ENCODE measurements at places on chromosomes 16 and 17.

- DNase-seq: no peak
Measured at GRCh38 chr16:13507530-13507929, 412.4 kb upstream of the ERCC4 start.

GRCh38 chr17:59491353-59492090 is 73.9 kb upstream of the DHX40 start:
- no peak for DNase-seq

DNA sequence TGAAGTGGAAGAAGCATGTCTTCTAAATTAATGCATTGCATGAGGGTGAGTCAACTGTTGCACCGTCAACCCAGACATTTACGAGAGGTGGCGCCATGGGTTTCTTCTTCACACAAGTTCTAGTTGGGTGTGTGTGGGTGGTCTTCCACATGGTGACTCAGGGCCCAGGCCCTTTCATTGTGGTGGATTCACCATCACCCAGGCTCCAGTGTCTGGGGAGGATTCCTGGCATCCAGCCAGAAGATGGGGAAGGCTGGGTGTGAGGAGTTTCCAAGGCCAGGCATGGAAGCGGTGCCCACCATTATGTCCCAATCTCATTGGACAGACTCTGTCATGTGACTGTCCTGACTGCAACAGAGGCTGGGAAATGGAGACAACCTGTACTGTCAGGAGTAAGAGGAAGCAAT is 21.4 kb upstream of the JPH3 start:
- DNase-seq: no peak

DNA sequence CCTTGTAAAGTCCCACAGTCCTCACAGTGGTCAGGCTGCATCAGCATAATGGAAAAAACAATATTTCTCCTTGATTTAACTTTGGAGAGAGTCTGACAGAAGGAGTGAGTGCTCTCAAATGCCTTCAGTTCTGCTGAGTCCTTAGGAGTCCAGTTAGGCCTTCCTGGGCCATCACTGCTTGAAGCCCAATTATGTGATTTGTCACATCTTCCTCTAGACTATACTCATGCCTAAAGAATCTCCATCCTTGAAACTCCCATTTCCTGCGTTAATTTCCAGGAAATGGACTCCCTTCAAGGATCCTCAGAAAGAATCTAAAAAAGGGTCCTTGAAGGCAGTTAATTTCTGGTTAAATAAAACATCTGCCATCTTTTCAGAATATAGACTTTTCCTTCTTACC is 52.8 kb downstream of the SLFN5 start:
- no peak for DNase-seq

DNA sequence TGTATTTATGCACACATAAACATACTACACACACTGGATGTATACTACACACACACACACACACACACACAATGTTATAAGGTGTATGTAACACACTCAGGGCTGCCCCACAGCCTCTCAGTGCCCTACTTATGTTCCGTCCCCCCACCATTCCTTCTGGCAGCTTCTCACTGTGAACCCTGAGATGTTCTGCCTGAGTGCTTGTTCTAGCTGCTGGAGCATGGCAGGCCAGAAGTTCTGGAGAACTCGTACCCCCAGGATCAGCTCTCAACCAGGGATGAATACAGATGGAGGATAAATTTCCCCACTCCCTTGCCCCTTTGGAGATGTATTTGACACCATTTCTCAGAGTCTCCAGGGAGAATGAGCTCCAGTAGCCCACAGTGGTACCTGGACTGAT is 76.4 kb downstream of the CDH13 start:
- no peak for DNase-seq

- no peak for DNase-seq
Measured at GRCh38 chr17:56289321-56289720, 136.0 kb downstream of the ANKFN1 start.

- DNase-seq: peak; percentile 6
Measured at GRCh38 chr16:23182679-23183542, at the start of gene SCNN1G. TSS of gene SCNN1G (plus strand) at chr16:23182745. CDS start at chr16:23186272, 3,527 bp downstream.

- DNase-seq: no peak
Measured at GRCh38 chr17:49889500-49889899, 41.6 kb upstream of the TAC4 start.

- no peak for DNase-seq
Measured at GRCh38 chr17:76689859-76690258, 20.9 kb downstream of the MXRA7 start.

- no peak for DNase-seq
Measured at GRCh38 chr16:5064915-5065314, 841 bp downstream of the C16orf89 start.

GRCh38 chr16:19844945-19845641 is 39.6 kb downstream of the GPRC5B start:
- DNase-seq: no peak

GRCh38 chr16:48946686-48947370 is 334.8 kb downstream of the CBLN1 start:
- DNase-seq: no peak

DNA sequence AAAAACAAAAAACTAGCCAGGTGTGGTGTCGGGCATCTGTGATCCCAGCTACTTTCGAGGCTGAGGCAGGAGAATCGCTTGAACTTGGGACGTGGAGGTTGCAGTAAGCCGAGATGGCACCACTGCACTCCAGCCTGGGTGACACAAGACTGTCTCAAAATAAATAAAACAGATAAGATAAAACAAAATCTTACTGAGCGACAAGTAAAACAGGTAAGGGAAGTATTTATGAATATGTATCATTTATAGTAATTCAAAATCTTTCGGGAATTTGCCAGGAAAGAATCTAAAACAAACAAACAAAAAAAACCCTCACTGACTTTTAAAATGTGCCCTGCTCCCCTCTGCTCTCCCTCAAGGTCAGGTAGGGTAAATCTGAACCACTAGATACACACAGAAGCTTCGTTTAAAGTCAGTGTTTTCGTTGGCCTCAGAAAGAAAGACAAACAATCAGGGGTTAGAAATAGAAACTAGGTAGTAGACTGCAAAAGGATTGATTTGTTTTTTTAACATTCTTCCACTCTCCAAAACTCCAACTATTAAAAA is 2.1 kb downstream of the PRPSAP1 start:
- no peak for DNase-seq

DNA sequence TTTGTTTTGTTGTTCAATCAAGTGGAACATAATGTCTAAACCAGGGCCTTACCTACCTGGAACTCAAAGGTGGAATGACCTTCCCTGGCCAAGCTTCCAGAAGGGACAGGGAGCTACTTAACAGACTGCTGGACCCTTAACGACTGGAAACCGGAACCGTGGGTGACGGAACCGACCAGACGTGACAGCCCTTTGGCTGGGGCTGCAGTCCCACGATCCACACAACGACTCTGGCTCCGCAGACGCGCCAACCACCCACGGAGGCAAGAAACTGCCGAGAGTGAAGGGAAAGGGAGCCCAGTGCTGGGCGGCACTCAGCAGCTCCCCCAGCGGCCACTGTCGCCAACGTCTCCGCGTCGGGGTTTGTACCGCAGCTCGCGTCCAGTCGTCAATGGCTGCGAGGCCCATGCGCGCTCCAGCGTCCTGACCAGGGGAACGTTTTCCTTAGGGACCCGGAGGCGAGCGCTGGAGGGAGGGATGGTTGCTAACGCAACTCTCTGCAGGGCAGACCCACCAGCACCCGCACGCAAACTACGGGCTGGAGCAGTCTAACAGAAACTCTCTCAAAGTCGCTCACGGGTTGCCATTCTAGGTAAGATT is 5.5 kb upstream of the KIF22 start:
- DNase-seq: no peak

- no peak for DNase-seq
Measured at GRCh38 chr16:68202091-68202519, 33.8 kb downstream of the ESRP2 start.

DNA sequence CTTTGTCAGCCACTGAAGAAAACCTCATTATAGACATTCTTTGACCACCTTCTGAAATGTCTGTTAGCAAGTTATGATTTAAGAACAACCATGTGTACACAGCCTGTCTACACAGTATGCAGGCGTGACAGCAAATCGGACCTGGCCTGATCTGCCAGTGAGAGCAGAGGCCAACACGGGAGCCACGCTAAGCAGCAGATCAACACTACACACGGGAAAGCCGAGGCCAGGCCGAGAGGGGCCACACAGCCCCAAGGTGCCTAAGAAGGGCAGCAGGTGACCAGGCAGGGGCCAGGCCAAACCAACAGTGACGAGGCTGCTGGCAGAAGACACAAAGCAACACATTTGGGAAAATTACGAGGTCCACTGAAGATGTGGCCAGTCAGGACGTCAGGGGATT is 16.3 kb upstream of the FAAP100 start:
- no peak for DNase-seq

- no peak for DNase-seq
Measured at GRCh38 chr16:35565626-35566025, 2106.2 kb downstream of the TP53TG3F start.

DNA sequence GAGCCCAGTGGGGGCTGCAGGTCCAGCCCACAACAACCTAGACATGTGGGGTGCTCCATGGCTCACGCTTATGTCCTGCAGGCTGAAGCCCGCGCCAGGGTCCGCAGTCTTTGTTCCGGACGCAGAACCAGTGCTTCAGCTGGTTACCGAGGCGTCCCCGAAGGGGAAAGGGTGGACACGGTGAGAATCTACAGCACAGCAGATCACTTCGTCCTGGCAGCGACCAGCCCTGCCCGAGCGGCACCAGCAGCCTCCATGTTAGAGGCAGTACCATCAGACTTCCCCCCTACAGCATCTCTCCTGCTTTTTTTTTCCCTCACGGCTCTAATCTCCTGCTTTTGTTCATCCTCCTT is 1736.4 kb downstream of the TP53TG3F start:
- DNase-seq: no peak

GRCh38 chr16:30698816-30699614 is at the start of gene SRCAP:
TSS of gene SRCAP (plus strand) at chr16:30699171. CDS start at chr16:30700825, 1,654 bp downstream.
- peak; percentile 75 for DNase-seq

- no peak for DNase-seq
Measured at GRCh38 chr17:31562376-31562840, 170.9 kb downstream of the RAB11FIP4 start.

- DNase-seq: no peak
Measured at GRCh38 chr17:17835415-17836249, 1.2 kb downstream of the SREBF1 start.

GRCh38 chr17:75881678-75882454 is 3.5 kb upstream of the TRIM47 start:
- no peak for DNase-seq

GRCh38 chr17:56158915-56159825 is 5.9 kb downstream of the ANKFN1 start:
- DNase-seq: no peak

DNA sequence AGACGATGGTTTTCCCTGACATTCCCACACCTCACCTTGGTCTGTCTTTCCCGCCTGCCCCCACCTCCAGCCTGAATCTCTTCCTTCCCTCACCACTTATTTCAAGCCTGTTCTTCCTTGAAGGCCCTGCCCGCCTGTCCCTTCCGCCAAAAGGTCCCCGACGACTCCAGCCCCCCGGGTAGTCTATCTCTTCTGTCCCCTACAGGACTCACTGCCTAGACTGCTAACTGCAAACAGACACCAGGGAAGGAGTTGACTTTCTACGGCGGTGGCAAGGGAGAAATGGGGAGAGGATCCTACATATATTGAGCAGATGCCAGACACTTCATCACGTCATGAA is 53.7 kb downstream of the NT5M start:
- DNase-seq: no peak

DNA sequence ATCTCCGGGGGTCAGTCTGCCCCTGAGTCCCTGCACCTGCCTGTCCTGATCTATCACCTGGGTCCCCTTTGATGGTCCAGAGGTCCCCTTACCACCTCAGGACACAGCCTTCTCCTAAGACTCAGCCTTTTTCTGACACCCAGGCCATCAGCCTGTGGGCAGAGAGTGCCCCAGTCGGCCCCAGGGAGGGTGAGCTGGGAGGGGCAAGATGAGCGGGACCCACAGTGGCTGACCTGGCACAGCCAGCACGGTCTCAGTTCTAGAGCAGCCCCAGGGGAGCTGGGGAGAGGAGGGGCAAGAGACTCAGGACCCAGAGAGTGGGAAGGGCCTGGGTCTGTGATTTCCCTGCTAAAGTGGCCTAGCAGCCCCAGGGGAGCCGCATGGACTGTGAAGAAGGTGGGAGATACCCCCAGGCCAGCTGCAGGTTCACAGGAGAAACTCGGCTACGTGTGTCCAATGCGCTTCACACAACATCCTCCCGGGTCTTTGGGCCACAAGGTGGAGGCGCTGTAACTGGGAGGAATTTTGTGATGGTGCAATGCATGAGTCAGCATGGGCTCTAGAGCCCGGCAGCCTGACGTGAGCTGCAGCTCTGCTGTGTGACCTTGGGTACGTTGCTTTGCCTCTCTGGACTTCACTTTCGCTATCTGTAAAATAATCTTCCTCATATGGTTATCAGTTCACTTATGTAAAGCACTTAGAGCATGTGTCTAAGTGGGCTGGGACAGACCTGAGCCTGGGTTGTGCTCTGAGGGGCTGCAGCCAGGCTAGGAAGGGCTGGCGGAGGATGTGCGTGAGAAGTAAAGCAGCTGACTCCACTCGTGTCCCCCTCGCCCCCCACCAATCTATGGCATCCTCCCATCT is 67.2 kb upstream of the LHX1 start:
- no peak for DNase-seq

GRCh38 chr16:28297784-28298510 is 5.6 kb downstream of the SBK1 start:
- DNase-seq: no peak

- no peak for DNase-seq
Measured at GRCh38 chr17:39603304-39604016, 4.3 kb downstream of the NEUROD2 start.

DNA sequence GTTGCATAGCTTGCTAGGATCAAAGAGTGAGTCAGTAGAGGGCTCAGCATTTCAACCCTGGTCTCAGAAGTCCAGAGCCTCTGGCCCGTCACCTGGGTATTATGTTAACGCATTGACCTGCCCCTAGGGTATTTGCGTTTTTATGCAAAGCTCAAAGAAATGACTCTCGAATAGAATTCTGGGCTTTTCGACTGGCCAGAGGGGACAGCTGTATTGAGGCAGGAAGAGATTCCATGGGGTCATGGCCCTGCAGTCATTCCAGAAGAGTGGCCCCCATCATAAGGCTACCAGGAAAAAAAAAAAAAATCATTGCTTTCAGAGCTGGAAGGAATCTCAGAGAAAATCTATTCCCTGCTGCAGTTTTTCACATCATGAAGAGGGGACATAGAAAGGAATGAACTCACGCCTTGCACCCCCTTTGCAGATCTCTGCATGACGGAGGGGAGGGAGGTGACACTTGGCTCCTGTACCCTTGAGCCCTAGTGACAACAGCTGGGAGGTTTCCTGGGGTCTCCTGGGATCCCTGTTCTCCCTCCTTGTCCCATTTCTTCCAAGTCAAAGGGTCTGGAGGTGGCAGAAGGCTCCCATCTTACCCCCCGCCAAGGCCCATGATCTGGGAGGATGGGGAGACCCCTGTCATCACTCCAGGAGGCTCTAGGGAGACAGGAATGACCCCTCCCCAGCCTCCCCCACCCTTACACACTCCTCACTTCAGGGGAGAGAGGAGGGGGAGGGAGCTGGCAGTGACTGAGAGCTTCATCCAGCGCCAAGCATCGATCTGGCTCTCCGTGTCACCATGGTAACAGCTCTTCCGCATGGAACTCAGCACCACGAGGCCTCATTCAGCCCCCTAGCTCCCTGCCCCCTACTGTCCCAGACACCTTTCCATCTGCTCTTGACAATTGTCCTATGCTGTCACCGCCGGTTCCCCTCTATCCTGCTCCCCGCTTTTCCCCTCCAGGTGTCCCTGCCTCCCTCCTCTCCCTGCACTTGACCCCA is 35.8 kb downstream of the GP2 start:
- peak; percentile 18 for DNase-seq

GRCh38 chr16:57098188-57098841 is 5.9 kb downstream of the CPNE2 start:
- DNase-seq: no peak

- no peak for DNase-seq
Measured at GRCh38 chr17:81102352-81102751, 63.0 kb upstream of the PVALEF start.

- no peak for DNase-seq
Measured at GRCh38 chr16:78571434-78571833, 472.0 kb downstream of the WWOX start.

Data from NCI-H1105 (cell line).